ENCODE measurements at places on chromosomes 4 and X.

DNA sequence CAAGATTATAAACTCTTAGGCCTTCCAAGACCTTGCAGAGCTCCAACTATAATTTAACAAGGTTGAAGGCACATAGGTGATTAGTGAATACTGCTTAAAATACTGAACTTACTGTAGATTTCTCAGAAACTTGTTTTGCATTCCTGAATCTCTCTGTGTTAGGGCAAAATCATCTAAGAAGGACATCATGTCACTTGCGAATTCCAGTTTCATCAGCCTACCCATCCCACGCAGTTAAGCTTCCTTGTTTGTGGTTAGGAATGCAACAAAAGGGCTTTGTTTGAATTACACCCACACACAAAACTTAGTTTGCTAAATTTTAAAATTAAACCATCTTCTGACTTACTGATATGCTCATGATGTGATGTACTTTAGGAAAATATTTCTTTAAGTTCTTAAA is 174.0 kb downstream of the SOWAHB start:
- no peak for DNase-seq

DNA sequence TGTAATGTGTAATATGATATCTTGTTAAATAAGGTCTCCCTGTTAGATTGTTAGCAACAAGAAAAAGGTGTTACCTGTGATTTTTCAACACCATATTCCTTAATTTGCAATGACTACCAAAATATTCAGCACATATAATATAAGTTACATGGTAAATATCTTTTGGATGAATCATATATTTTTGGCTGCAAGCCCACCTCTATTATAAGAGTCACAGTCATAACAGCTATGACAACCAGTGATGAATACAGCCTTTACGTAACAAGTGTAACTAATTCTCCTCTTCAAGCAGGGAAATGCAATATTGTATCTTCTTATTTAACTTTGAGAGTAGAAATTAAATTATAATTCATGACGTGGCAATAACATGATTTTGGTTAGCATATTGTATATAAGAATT is 187.0 kb downstream of the NLGN4X start:
- DNase-seq = no peak

GRCh38 chrX:123217077-123217476 is 33.0 kb downstream of the GRIA3 start:
- DNase-seq = no peak

DNA sequence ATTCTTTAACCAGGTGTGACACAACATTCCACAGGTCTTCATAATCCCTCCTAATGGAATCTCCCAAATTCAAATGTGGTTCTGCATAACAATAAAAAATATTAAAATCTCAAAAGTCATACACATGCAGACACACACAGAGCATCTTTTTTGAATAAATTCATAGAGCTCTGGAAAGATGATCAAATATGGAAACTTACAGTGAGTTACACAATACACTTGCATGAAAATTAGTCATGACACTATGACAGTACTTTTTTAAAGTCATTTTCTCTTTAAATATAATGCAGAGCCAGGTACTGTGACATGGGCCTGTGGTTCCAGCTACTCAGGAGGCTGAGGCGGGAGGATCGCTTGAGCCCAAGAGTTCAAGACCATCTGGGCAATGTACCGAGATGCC is 38.9 kb downstream of the DDX60L start:
- DNase-seq = no peak

DNA sequence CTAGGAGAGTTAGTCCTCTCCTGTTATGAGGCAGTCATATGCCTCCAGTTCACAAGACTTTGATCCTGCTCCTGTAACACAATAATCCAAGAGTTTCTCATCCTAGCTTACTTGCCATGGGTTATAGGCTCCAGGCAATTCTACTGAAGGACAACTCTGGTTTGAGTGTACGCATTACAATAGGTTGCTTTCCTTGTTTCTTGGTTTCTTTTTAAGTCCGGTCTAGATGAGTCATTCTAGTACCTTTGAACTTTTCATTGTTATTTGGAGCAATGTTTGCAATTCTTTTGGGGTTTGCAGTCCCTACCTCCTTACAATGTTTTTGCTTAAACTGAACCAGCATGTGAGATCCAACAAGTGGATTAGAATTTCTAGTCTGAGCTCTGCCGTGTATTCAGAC is 109.1 kb downstream of the ANAPC4 start:
- DNase-seq = no peak

- DNase-seq = no peak
Observed at GRCh38 chrX:154091678-154092077, 5.8 kb downstream of the MECP2 start.

DNA sequence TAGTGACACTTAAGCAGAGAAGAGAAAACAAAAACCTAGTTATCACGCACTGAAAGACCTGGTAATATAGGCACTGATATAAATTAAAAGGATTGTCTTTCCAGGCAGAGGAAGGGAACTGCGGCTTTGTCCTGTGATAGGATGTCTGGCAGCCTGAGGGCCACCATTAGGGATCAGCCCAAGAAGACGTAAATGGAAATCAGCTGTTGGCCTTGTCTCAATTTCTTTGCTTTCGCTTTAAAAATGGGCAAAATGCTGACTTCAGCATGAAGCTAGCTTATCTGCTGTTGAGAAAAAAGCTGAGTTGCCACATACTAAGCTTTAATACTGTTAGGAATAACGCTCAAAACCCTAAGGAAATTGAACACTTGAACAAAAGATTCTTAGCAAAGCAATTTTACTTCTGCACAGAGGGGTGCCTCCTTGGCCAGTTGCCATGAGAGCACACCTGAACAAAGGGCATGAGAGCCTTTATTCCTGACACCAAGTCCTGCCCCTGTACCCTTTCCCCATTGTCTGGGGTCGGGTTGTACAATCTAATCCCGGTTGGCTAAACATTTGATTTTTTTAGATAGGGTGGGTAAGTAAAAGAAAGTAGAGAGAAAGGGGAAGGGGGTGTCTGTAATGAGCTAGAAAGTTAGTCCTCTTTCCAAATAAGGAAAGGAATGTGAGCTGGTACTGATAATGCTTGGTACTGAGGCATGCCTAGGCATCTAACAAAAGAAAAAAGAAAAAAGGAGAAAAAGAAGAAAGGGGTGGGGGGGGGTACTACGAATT is 85.1 kb upstream of the UCP1 start:
- no peak for DNase-seq

DNA sequence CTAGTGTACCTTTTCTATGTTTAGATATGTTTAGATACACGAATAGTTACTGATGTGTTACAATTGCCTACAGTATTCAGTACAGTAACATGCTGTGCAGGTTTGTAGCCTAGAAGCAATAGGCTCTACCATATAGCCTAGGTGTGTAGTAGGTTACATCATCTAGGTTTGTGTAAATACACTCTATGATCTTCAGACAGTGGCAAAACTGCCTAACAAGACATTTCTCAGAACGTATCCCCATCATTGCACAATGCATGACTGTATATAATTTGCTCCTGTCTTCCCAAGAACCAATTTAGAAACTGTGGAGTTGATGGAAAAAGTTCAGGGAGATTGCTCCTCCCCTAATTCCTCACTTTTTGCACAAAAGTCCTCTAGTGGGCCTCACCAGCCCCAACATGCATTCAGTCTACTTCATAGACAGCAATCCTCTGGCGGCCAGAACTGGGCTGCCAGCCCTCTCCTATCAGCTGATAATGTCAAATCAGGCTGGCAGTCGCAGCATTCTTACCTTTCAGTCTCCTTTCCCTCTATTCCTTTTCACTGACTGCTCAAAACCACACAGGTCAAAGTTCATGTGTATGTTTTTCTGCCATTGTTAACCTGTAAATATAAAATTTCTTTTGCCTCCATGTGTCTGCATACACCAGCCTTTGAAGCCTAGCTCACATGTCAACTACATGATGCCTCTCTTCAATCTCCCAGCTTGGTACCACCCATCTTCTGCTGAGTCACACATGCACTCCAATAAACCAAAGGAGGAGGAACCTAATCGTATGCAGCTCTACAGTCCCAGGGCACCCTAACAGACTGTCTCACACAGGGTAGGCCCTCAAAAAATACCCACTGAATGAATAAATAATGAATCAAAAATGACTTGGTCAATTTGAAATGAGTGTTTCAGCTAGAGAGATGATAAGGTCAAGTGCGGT is 32.0 kb downstream of the BCLAF3 start:
- no peak for DNase-seq

GRCh38 chrX:41317477-41318208 is 16.3 kb upstream of the DDX3X start:
- no peak for DNase-seq

GRCh38 chrX:70398899-70399298 is 24.2 kb upstream of the GDPD2 start:
- no peak for DNase-seq

- no peak for DNase-seq
Observed at GRCh38 chr4:38615847-38616246, 48.2 kb upstream of the KLF3 start.

DNA sequence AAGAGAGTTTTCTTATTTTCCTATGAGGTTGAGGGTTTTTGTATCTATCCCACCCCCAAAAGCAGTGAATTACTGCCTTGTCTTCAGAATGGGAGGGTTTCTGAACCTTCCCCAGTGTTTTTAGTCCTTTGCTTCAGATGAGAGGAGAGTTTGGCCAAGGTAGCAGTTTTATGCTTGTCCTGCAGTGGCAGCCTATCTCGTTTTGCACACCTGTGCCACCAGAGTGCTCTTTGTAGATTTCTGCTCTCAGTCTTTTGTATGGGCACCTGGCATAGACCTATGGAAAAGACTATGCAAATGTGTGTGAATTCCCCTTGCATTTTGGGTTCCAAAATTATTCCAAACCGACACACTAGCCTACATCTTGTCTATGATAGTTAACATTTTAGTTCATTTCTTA is 5.8 kb downstream of the TBC1D19 start:
- DNase-seq = no peak

- DNase-seq = no peak
Observed at GRCh38 chr4:98539299-98539698, 119.1 kb downstream of the TSPAN5 start.

GRCh38 chr4:76655566-76656479 is 220.8 kb downstream of the SHROOM3 start:
- no peak for DNase-seq

- no peak for DNase-seq
Observed at GRCh38 chr4:84493092-84493850, 5.8 kb downstream of the NKX6-1 start.

DNA sequence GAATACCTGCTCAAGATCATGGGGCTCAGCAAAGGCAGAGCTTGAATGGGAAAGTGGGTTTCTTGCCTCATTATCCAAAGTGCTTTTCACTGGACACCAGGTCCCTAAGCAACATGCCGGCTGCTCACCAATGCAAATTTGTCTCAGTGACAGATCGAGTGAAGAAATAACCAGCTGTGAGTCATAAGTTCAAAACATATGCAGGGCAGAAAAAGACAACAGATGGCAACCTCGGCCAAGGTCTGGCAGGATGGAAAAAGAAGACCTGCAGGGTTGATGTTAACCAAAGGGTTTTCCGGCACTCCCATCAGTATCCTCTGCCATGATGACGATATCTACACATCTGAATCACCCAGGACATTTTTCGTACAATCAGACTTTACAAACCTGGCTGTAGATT is 124.1 kb downstream of the AFAP1 start:
- no peak for DNase-seq

DNA sequence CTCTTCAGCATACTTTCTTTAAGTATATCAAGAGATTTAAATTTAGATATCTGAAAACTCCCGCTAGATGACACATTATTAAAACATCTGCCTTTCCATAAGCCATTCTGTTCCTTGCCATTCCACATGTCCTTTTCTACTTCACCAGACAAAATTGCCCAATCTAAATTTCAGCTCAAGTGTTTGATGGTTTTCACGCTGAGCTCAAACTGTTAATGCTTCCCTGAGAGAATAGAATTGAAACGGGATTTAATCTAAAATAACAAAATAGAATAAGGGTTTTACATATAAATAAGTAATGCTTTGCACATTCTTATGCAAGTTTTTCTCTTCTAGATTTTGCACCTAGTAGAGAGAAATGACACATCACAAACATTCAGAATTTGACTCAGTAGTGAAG is 764.5 kb upstream of the TENM3 start:
- no peak for DNase-seq

DNA sequence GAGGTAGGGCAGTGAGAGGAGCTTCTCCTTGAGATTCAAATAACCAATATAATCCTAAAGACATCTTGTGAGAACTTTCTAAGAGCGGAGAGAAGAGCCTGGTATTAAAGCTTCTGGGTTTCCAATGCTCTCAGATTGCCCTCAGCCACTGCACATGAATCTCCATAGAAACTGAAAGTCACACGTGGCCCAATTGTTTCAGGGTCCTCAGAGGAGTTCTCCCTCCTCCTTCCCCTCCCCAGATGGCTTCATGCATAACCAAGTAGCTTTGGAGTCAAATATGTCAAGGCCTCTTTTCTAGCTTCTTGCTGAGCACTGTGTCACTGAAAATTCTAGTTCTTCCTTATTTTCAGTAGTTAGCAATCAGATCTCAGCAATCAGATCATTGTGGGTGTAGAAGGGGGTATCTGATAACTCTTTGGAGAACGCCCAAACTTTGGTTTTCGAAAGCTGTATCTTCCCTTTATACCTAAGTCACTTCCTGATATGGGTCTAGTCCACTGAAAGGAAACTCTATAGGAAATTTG is 2.2 kb downstream of the BTK start:
- DNase-seq = no peak

DNA sequence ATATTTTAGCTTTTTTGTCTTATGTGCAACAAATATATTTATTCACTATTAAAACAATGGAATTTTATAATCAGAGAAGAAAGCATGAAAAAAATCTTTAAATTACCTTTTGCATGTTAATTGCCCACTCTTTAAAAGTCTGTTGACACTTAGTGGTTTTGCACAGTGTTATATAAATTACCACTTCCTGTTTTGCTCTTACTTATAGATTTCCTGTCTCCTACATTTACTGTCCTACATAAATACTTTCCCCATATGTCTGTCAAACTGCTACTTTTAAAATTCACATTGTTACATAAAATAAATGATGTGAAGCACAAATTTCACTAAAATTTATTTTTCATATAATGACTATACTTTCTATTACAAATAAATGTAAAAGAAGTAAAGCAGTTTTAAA is 161.1 kb upstream of the NDST4 start:
- no peak for DNase-seq

GRCh38 chr4:173360587-173361221 is 10.1 kb upstream of the SAP30 start:
- no peak for DNase-seq

GRCh38 chr4:102246416-102246815 is 98.9 kb downstream of the SLC39A8 start:
- no peak for DNase-seq

GRCh38 chr4:89871211-89871610 is 23.4 kb upstream of the MMRN1 start:
- DNase-seq = no peak

DNA sequence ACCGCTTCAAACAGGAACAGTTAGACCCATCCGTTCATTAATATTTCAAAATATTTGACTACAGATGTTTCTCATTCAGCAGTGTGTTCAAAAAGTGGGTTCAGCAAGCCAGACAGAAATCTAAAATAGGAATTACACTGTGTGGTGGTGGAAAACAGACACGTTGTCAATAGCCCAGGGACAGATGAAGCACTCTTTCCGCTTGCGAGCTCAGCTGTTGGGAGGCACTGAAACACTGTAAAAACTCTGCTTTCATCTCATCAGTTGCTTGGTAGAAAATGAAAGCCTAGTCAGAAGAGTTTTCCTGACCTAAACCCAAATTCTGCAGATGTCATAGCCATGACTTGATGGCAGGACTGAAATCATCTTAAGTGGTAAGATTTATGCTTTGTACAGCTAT is 38.5 kb downstream of the LRP2BP start:
- DNase-seq = no peak
